Thyroid gland (tissue), 4 donors: ENCODE measurements at places on chromosomes 5 and 9. TPM values are rescaled to one million over a fixed set of nuclear protein-coding genes. Genes with fewer than 3 reads are reported as not detected.

The TLX3 gene
- total RNA-seq: not detected

The FGF1 gene
- 1.3 TPM for total RNA-seq

The SVEP1 gene
- 55.5 TPM for total RNA-seq

The ECM2 gene
- 4.9 TPM for total RNA-seq

The SGCD gene
- total RNA-seq: 9.7 TPM

The SLC4A9 gene
- total RNA-seq: 0.29 TPM

The ZBED3 gene
- 30.2 TPM for total RNA-seq

The ANKRD33B gene
- 1.1 TPM for total RNA-seq

The PLPP6 gene
- total RNA-seq: 12.4 TPM

The GRXCR2 gene
- not detected for total RNA-seq

The CYLC2 gene
- not detected for total RNA-seq

The PARP8 gene
- total RNA-seq: 111 TPM

GRCh38 chr5:54529565-54529964 lies 12.0 kb downstream of the SNX18 start:
- no peaks in the 10 kb centered on the region for H3K27me3 ChIP-seq
- no peak overlapping the region for H3K27ac ChIP-seq
- no peaks in the 10 kb centered on the region for H3K36me3 ChIP-seq
- no peak for DNase-seq

DNA sequence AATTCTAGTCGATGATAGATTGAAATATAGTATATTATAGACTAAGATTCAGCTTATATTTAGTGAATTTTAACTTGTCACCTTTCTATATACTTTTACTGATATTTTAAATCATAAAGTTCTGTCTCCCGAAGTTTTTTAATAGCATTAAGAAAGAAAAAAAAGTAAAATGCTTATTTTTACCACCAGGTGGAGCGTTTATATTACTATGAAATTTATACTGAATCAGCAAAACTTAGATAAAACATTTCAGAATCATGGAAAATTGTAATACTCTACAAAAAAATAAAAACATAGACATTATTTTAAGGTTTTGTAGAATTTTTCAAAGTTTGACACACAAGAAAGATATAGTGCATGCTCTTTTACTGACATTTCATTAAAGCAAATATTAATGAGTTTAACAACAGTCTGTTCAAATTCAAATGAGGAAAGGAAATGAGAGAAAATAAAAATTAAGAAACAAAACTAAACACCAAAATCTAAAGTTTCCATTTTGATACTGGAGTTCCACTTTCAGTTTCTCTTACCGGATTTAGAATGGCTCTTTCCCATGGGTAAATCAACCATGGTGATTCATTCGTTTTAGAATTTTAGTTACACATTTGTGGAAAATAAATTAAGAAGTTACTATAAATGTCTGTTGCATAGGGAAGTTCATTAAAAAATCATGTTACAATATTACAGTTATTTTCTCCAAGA lies 1035.3 kb downstream of the CDH12 start:
- no peaks in the 10 kb centered on the region for H3K27me3 ChIP-seq
- no peaks in the 10 kb centered on the region for H3K36me3 ChIP-seq
- no peak overlapping the region for H3K4me3 ChIP-seq
- no peak overlapping the region for H3K27ac ChIP-seq

- H3K4me1 ChIP-seq: peaks cover 30% of the 10 kb centered on the region
- H3K36me3 ChIP-seq: no peaks in the 10 kb centered on the region
- H3K27ac ChIP-seq: peak overlapping the region; percentile 49
- no peaks in the 10 kb centered on the region for H3K27me3 ChIP-seq
- no peak for DNase-seq
- H3K4me3 ChIP-seq: no peak overlapping the region
Measured at GRCh38 chr9:105697871-105698270, 3.5 kb downstream of the TMEM38B start.

DNA sequence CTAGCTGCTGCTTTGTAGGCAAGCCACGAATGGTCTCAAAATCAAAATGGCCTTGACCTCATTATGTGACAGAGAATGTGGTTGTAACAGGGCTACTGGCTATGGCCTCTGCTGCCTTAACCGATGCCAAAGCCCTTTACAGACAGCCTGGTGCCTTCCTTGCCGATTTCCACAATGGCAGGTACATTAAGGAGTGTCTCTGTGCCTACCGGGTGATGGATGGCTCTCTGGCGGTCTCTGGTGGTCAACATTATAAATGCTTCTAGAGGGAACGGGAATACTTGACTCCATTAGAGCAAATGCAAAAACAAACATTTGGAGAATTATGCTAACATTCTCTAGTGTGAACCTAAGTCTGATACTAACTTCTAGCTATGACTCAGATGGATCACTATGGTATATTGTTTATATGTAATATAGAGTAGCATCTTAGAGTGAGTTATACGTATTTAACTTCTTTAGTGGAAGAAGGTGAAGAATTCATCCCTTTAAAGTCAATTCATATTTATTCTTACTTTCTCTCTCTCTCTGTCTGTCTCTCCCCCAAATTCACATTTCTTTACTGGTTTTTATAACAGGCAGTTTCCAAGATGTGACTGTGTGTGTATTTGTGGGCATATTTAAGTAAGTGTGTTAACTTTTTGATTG lies 52.5 kb downstream of the RPS23 start:
- peak; percentile 59 for DNase-seq
- H3K4me1 ChIP-seq: no peaks in the 10 kb centered on the region
- no peak overlapping the region for H3K27ac ChIP-seq
- no peaks in the 10 kb centered on the region for H3K27me3 ChIP-seq
- no peak overlapping the region for H3K4me3 ChIP-seq

GRCh38 chr9:113695901-113696300 lies 180.2 kb upstream of the ZNF618 start:
- H3K4me3 ChIP-seq: no peak overlapping the region
- no peak for DNase-seq
- H3K27ac ChIP-seq: no peak overlapping the region
- H3K4me1 ChIP-seq: no peaks in the 10 kb centered on the region
- no peaks in the 10 kb centered on the region for H3K27me3 ChIP-seq

GRCh38 chr5:180599981-180600553 lies 8.8 kb upstream of the SCGB3A1 start:
- no peak for DNase-seq
- no peaks in the 10 kb centered on the region for H3K36me3 ChIP-seq
- H3K27ac ChIP-seq: no peak overlapping the region
- H3K27me3 ChIP-seq: no peaks in the 10 kb centered on the region

GRCh38 chr9:34624475-34625185 lies 4.2 kb downstream of the ARID3C start:
- no peaks in the 10 kb centered on the region for H3K36me3 ChIP-seq
- H3K27ac ChIP-seq: no peak overlapping the region
- peaks cover 12% of the 10 kb centered on the region for H3K4me1 ChIP-seq
- H3K27me3 ChIP-seq: peaks cover 29% of the 10 kb centered on the region
- no peak overlapping the region for H3K4me3 ChIP-seq
- no peak for DNase-seq

DNA sequence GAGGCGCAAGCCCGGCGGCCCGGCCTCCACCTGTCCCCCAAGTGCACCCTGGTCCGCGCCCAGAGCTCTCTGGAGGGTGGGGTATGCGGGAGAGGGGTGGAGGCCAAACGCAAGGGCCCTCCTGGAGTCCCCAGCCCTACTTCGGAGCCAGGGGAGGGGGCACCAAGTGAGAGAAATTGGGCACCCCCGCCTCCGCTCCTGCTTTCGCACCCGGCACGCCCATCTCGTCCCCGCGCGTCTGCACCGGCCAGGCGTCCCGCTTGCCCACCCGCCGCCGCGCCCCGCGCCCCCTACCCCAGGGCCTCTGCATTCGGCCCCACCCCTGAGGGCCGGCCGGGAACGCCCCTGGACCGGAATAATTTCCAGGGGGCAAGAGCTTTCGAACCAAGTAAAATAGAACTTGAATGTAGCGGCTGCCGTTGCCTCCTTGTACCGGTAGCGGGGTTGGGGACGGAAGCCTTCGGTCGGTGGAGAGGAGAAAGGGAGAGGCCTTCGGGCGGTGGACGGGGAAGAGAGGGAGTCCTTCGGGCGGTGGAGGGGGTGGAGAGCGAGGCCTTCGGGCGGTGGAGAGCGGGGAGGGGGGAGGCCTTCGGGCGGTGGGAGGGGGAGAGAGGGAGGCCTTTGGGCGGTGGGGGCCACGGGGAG lies 694 bp upstream of the PHPT1 start:
- H3K27ac ChIP-seq: peak overlapping the region; percentile 79
- peaks cover 10% of the 10 kb centered on the region for H3K36me3 ChIP-seq
- H3K4me3 ChIP-seq: peak overlapping the region; percentile 54
- peaks cover 40% of the 10 kb centered on the region for H3K4me1 ChIP-seq

GRCh38 chr5:159342840-159343239 lies 12.6 kb upstream of the IL12B start:
- peaks cover 6% of the 10 kb centered on the region for H3K4me1 ChIP-seq
- H3K27ac ChIP-seq: no peak overlapping the region
- no peak for DNase-seq
- no peak overlapping the region for H3K4me3 ChIP-seq
- H3K36me3 ChIP-seq: no peaks in the 10 kb centered on the region

DNA sequence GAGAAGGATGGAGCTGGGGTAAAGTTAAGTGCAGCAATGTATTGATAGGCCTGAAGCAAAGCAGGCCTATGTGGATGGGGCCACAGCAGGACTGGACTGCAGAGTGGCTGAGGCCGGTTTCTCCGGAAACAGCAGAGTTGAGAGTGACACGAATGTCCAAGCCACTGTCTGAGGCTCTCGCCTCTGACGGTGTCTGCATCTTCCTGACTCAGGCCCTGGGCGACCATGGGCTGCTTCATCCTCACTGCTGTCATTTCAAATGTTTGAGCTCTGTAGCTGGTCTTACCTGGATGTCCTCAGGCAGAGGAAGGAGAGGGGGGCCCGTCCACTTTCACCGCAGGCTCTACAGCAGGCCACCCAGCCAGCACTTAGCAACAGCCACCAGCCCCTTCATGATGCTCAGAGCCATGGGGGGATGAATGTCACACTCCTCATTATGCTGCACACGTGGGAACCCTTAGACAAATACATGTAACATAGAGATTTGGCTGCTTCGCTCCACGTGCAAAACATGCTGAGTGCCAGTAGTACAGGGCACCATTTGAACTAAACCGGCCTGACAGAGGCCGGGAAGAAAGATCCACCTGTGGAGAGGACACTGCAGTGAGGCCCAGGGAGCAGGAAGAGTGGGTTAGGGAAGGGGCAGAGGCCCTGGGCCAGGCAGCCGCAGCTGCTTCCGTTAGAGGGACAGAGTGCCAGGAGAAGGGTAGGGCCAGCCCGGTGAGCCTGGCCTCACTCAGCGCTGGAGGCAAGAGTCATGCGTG lies 31.7 kb upstream of the NXNL2 start:
- no peaks in the 10 kb centered on the region for H3K4me1 ChIP-seq
- H3K27me3 ChIP-seq: no peaks in the 10 kb centered on the region
- no peak overlapping the region for H3K27ac ChIP-seq
- no peak overlapping the region for H3K4me3 ChIP-seq
- no peak for DNase-seq

GRCh38 chr5:32909207-32909606 lies 198.1 kb downstream of the NPR3 start:
- H3K36me3 ChIP-seq: no peaks in the 10 kb centered on the region
- DNase-seq: no peak
- H3K27ac ChIP-seq: no peak overlapping the region
- no peaks in the 10 kb centered on the region for H3K4me1 ChIP-seq

GRCh38 chr9:81529556-81530193 lies 159.7 kb downstream of the TLE1 start:
- no peaks in the 10 kb centered on the region for H3K36me3 ChIP-seq
- H3K4me1 ChIP-seq: no peaks in the 10 kb centered on the region
- H3K27me3 ChIP-seq: no peaks in the 10 kb centered on the region

DNA sequence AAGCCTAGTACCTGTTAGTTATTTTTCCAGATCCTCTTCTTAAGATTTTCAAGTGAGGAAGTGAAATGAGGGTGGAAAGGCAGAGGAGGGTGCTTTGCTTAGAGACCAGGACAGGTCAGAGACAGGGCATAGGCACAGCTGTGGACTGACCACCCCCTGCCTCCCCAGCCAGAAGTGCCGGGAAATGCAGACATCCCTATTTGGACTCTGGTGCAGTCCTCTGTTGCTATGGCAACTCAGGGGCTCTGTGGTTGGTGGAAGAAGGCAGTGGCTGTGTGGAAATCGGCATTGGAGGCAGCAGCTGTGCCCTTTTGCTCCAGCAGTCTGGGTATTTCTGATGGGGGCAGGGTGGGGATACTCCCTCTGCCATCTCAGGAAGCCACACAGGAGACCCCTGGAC lies 43.3 kb upstream of the NDFIP1 start:
- no peak overlapping the region for H3K27ac ChIP-seq
- no peaks in the 10 kb centered on the region for H3K36me3 ChIP-seq
- no peak overlapping the region for H3K4me3 ChIP-seq
- no peaks in the 10 kb centered on the region for H3K27me3 ChIP-seq

DNA sequence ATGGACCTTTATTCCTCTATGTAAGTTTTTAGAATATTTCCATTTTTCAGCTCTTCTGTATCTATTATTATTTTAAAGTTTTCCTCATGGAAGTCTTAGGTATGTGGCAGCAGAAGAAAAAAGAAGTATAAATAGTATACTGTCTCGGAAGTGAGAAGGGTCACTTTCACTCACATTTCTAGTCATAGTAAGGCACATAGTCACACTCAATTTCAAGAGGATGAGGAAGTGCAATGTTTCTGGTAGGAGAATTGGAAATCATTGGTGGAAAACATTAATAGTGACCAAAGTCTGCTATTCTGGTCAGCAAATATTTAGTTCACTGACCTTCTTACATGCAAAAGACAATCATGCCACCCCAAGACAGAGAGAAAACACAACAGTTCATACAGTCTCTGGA lies 35.2 kb upstream of the TNFSF8 start:
- H3K27me3 ChIP-seq: no peaks in the 10 kb centered on the region
- no peak overlapping the region for H3K27ac ChIP-seq
- DNase-seq: no peak
- H3K4me1 ChIP-seq: no peaks in the 10 kb centered on the region
- no peaks in the 10 kb centered on the region for H3K36me3 ChIP-seq

GRCh38 chr9:85262333-85262732 lies 479.4 kb downstream of the AGTPBP1 start:
- H3K27me3 ChIP-seq: no peaks in the 10 kb centered on the region
- no peak overlapping the region for H3K27ac ChIP-seq
- no peaks in the 10 kb centered on the region for H3K36me3 ChIP-seq

- H3K27me3 ChIP-seq: no peaks in the 10 kb centered on the region
- no peaks in the 10 kb centered on the region for H3K4me1 ChIP-seq
- no peaks in the 10 kb centered on the region for H3K36me3 ChIP-seq
Measured at GRCh38 chr9:109632817-109633216, 134.7 kb upstream of the PTPN3 start.

GRCh38 chr5:65185468-65185867 lies 296.3 kb downstream of the ADAMTS6 start:
- no peaks in the 10 kb centered on the region for H3K27me3 ChIP-seq
- DNase-seq: no peak
- no peaks in the 10 kb centered on the region for H3K36me3 ChIP-seq

- no peak for DNase-seq
- H3K36me3 ChIP-seq: no peaks in the 10 kb centered on the region
Measured at GRCh38 chr9:26391036-26391435, 501.6 kb downstream of the CAAP1 start.
